HFF-Myc (cell line): ENCODE measurements at places on chromosomes 1 and 21.

DNA sequence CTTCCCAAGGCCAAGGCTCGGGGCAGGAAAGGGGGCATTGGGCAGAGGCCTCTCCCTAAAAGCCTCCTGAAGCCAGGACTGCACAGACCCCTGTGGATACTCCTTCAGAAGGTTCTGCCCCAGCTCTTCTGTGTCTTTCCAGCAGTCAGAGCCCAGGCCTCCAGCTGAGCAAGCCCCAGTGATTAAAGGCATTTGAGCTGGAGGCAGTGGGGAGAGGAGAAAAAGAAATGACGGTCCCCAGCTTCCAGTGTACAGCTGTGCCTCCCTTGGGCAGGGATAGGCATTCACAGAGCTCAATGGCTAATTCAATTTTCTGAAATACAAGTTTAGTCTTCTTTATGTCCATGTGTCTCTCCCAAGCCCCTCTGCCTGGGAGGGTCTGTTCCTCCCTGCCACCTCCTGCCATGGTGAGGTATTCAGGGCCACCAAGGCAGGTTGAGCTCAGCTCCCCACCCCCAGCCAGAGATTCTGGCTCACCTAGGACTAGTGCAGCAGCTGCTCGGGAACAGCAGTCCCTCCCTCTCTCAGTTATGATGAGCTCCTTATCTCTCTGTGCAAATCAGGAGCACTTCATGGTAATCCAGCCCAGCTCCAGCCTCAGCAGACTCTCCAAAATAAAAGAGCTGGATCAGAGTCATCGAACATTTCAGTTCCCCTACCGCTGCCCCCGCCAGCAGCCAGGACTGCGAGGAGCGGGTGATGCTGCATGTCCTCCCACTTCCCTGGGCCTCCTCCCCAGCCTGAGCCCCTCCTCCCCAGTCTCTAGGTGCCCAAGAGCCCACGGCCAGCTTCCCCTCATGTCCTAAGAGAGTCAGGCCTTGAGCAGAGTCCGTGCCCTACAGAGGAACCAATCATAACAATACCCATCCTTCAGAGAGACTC, 208.4 kb upstream of the ZC3H12A start:
- DNase-seq: no peak

GRCh38 chr1:77831976-77832711, 52.7 kb downstream of the MIGA1 start:
- DNase-seq: peak; percentile 29

- DNase-seq: no peak
Observed at GRCh38 chr1:107964336-107965109, 457 bp downstream of the VAV3 start.

- no peak for DNase-seq
Observed at GRCh38 chr1:167722152-167722869, 529 bp downstream of the MPZL1 start.

DNA sequence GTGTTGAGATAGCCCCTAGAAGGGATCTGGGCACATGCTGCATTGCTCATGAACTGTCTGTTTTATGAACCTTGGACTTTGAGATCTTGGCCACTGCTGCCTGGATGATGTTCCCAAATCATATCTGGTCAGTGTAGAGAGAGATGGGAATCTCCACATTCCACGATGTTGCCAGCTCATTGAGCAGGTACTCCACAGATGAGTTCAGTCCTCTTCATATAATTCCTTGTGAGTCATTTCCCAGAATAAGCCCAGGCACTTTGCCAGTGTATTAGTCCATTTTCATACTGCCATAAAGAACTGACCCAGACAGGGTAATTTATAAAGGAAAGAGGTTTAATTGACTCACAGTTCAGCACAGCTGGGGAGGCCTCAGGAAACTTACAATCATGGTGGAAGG, 254.0 kb upstream of the RUNX1 start:
- peak; percentile 75 for DNase-seq

- DNase-seq: no peak
Observed at GRCh38 chr1:114756009-114756892, 1.5 kb downstream of the CSDE1 start.

DNA sequence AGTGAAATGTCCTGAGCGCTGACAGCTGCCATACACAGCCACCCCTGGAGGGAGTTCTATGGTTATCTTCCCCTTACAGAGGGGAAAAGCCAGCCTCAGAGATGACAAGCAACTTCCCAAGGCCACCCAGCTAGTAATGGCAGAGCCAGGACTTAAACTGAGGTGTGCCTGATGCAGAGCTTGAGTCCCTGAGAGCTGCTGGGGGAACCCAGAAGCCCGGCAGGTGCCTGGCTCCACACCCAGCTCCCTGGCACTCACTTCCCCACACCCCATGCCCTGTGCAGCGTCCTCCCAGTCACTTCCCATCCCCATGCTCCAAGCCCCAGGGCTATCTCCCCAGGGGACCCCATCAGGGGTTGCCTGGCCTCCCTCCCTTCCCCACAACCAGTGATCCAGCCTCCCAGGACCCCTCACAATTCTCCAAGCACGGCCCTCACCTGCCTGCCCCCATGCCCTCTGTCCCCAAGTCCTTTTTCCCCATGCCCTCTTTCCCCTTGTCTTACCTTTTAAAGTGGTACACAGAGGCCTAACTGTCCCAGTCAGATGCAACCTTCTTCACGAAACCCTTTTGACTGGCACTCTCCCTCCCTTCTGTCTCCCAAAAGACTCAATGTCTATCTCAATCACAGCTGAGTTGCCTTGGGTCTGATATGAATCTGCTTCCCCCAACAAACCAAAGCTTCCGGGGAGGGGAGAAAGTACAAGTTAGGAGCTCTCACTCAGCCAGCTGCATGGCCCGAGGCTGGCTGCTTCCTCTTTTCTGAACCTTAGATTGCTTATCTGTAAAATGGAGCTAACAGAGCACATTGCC, 39.8 kb upstream of the LRP8 start:
- no peak for DNase-seq

- DNase-seq: no peak
Observed at GRCh38 chr1:10389271-10389973, 9.4 kb upstream of the PGD start.

DNA sequence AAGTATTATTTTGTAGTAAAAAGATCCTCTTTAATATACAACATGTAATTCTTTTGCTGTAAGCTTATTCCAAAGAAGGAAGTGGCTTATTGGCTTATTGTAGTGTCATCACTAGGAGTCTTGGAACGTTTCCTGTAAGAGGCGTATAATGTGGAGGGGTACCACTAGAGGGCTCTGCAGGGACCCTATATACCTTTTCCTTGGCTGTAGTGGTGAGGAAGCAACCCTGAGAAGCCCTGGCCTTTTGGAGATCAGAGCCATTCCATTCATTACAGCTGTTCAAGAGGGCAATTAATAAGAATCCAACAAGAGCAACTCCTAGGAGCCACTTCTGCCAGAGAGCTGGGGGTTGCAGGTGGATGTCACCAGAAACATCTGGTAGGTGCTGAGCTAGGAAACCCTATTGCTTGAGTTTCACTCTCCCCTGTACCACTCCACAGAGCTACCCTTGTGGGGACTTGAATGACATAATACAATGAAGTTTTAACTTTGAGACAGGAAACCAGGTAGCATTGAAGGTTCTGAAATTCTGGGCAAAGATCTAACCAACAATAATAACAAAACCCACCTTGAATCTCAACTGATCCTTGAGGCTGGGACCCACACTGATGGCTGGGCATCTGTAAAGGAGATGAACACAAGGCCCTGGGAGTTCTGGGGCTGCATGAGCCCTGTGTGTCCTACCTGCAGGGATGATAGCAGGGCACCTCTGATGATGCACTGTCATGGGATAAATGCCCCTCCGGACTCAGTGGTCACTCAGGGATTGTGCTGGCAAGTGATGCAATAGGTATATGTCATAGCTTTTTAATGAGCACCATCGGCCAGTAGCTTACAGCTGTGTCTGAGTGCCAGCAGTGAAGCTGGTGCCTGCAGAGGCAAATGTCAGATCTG, 160.2 kb upstream of the COA6 start:
- peak; percentile 15 for DNase-seq

- DNase-seq: no peak
Observed at GRCh38 chr1:153586347-153586746, 20.7 kb upstream of the S100A2 start.

DNA sequence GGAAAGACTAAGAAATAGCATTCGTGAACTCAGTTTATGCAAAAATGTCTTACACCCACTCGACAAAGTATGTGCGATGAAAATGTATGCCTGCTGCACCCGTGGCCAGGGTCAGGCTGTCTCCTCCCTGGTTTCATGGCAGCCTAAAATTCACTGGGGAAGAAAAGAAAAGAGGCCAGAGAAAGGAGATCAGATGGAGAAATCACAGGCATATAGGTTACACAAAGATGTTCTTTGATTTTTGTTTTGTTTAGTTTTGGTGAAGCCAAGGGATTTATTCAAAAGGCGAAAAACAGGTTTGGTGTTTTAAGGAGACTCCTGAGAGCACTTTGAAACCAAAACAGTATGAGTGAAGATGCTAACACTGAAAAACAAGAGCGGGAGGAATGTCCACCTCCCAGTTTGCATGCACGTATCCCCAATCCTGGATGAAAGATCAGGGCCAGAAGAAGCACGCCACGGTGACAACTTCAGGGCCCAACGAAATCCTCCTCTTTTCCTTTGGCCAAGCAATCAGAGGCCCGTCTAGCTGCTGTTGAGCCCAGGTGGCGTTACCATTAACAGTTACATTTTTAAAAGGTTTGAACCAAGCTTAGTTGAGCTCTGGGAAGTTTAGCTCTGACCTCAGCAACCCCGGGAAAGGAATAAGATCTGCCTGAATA, 992 bp upstream of the SSX2IP start:
- no peak for DNase-seq

DNA sequence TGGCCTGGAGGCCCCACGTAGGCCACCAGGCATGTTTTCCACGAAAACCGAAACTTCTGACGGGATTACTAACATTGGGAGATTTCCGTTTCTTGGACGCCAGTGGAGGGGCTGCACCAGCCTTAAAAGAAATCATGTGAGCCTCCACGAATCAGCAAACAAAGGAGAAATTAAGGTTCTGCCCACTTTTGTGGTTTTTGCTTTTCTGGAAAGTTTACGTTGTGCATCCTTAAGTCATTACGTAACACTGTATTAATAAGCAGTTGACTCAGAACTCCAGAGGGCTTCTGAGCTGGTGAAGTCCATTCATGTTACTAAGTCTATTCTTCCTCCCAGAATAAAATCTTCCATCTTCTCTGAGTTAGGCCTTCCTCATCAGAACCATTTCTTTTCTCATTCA, 168.5 kb downstream of the PSMG1 start:
- DNase-seq: peak; percentile 90

- DNase-seq: no peak
Observed at GRCh38 chr1:242788771-242789170, 264.3 kb upstream of the PLD5 start.

DNA sequence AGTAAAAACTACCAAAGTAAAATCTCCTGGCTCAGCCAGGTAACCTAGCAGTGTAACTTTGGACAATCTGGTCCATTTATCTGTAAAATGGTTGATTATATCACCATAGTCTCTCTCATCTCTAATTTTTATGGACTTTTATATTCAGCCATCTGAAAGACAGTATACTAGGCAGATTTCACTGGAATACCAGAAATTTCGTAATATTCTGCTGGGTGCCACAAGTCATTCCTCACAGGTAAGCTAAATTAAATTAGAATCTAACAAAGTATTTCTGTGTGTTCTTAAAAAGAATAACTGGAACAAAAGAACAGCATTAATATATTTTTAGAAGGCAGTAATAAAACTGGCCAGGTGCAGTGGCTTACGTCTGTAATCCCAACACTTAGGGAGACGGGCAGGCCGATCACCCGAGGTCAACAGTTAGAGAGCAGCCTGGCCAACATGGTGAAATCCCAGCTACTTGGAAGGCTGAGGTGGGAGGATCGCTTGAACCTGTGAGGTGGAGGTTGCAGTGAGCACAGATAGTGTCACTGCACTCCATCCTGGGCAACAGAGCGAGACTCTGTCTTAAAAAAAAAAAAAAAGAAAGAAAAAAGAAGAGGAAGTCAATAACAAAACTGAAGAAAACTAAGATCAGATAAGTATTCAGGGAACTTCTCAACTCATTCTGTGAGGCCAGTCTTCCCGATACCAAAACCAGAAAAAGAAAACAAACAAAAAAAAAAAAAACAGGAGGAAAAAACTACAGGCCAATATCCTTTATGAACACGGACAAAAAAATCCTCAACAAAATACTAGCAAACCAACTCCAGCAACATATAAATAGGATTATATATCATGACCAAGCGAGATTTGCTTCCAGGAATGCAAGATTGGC, 35.9 kb downstream of the PIK3R3 start:
- DNase-seq: no peak

DNA sequence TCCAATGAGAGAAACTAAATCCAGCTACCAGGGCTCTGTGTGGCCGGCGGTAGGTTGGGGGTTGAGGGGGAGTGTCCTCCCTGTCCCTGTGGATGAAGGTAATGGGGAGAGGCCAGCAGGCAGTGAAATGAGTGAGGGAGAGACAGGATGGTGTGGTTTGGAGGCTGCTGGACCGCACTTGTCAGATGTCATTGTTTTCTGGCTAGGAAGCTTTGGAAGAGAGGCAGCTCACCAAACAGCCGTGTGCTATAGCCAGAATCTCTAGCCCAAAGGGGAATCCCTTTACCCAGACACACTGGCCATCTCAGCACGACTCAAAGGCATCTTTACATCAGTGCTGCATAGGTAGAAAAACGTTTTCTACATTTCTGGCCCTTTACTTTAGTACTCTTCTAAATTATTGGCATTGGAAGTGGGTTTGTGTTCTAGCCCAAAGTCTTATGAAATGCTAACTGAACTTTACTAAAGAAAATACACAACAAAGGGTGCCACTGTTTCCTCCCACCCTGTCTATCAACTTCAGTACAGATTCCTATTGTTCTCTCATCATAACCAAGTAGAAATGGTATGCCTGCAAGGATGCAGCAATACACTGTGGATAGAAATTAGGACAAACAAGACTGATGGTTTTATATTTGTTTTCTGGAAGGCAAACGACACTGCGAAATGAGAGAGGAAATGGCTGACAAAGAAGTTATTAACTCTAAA, 95.9 kb upstream of the COA6 start:
- no peak for DNase-seq

- no peak for DNase-seq
Observed at GRCh38 chr1:167839009-167839408, 74.9 kb downstream of the ADCY10 start.

DNA sequence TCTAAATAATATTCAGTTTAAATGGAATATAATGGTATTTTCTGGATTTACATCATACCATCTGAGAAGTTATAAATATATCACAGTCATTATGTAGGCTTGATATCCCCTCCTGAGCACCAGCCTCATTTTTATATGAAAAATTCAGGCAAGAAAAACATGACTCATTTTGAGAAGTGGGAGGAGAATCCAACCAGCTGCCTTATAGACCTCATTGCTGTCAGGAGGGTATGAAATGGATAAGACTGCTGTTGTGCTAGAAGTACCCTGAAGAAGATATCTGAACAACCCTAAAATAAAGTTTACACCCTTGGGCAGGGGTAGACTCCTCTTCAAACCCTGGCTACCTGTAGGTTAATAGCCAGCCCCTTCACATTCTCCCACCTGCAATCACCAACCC, 8.8 kb downstream of the GIPC2 start:
- no peak for DNase-seq

- DNase-seq: no peak
Observed at GRCh38 chr1:207414606-207415108, 39.5 kb upstream of the CR2 start.

GRCh38 chr1:52674497-52675384, 23.4 kb downstream of the COA7 start:
- DNase-seq: no peak
